ENCODE measurements at places on chromosomes 12 and 14.
A peak's percentile ranks its signal among the peaks of the same experiment; 100 is the strongest.

DNA sequence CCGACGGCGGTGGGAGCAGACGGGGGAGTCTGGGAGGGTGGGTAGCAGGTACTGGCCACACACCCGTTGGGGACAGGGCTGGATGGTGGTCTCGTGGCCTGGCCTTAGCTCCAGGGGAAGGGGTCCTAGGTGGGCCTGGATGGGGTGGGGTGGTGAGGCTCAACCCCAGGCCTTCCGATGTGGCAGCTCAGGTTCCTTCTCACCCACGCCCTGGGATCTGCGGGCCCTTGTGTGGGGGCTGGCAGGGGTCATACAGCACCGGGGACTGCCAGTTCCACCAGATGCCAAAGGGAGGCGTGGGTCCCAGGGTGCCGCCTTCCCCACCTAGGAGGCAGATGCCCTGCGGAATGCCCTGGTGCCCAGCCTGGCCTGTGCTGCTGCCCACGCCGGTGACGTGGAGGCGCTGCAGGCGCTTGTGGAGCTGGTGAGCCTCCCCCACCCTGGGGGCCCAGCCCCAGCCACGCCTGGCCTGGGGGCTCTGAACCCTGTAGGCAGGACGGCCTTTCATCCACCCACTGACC is 21.0 kb downstream of the ASPG start:
- no peaks in the 10 kb centered on the region for H3K4me1 ChIP-seq
- no peak overlapping the region for H3K27ac ChIP-seq
- H3K27me3 ChIP-seq, result no peaks in the 10 kb centered on the region
- no peaks in the 10 kb centered on the region for H3K36me3 ChIP-seq

- no peak overlapping the region for H3K4me3 ChIP-seq
- no peak for DNase-seq
- H3K36me3 ChIP-seq, result no peaks in the 10 kb centered on the region
Measured at GRCh38 chr12:91663310-91663709, 480.7 kb upstream of the DCN start.

DNA sequence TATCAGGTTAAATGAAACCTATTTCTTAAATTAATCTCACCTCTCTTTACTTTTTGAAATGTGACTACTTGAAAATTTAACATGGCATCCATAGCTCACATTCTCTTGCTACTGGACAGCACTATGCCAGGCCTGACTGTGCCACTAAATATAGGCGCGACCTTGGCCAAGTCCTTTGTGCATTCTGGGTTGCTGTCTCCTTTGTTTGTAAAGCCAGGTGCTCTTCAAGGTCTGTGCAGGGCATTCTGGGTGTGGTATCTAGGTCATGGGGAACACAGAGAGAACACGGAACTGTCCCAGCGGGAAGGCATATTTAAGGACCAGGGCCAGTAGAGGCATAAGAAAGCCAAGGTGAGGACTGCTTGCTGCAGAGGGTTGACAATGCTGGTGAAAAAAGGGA is 121.2 kb downstream of the ZNF664 start:
- H3K4me1 ChIP-seq, result no peaks in the 10 kb centered on the region
- DNase-seq, result no peak
- no peaks in the 10 kb centered on the region for H3K27me3 ChIP-seq
- no peak overlapping the region for H3K4me3 ChIP-seq
- no peaks in the 10 kb centered on the region for H3K36me3 ChIP-seq

DNA sequence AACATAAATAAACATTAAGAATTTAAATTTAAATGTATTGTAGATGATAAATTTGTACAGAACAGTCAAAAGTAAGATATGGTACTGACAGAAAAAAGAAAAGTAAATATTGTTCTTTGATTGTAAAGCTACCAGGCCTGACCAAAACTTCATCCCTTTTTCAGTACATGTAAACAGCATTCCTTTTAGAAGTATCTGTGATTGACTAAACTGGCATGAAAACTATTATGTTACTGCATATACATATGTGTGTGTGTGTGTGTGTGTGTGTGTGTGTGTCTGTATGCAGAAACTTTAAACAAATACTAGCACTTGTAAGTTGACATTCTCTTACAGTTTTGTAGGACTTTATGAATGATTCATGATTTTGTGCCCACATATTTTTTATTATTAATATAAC is 270.9 kb downstream of the C12orf50 start:
- no peaks in the 10 kb centered on the region for H3K36me3 ChIP-seq

- H3K4me1 ChIP-seq, result peaks cover 83% of the 10 kb centered on the region
- H3K36me3 ChIP-seq, result peaks cover 2% of the 10 kb centered on the region
- peak; percentile 78 for DNase-seq
- peak overlapping the region; percentile 61 for H3K4me3 ChIP-seq
- H3K27me3 ChIP-seq, result no peaks in the 10 kb centered on the region
Measured at GRCh38 chr12:674272-674781, 11.1 kb upstream of the NINJ2 start.

GRCh38 chr12:48286665-48287064 is 64.1 kb downstream of the ZNF641 start:
- no peak overlapping the region for H3K4me3 ChIP-seq
- no peaks in the 10 kb centered on the region for H3K36me3 ChIP-seq
- peaks cover 14% of the 10 kb centered on the region for H3K4me1 ChIP-seq
- peak; percentile 15 for DNase-seq

DNA sequence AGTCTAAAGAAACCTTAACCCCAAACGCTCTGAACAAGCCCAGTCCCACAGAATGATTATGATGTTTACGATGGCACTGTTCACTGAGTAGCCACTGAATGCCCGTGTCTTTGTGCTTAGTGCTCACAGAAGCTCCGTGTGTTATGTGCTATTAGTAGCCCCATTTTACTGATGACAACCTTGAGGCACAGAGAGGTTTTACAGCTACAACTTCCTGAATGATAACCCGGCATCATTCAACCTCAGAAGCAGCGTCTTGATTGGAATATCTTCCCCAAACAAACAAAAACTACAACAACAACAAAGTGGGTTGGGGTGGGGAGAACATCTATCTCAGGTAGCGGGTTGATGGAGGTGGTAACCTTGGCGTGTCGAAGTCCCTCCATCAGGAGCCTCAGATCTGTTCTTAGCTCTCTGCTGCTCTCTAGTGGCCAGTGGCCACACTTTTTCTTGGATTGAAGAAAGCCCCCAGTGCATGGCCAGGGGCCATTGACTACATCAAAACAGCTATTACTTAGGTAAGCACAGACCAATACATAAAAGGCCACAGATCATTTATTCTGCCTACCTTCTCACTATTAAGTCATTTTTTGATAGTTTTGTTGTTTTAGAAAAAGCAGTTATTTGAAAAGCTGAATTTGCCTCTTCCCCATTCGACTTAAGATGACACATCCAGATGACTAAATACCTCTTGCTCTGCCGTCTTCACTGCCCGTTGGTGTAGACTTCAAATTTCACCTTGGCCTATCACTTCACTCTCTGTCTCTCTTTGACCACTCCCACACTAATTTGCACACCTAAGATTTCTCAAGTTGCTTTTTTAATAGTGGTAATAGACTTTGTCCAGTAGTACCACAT is 376.9 kb downstream of the GALC start:
- no peak overlapping the region for H3K27ac ChIP-seq
- H3K27me3 ChIP-seq, result peaks cover 3% of the 10 kb centered on the region
- H3K36me3 ChIP-seq, result no peaks in the 10 kb centered on the region
- DNase-seq, result peak; percentile 45

DNA sequence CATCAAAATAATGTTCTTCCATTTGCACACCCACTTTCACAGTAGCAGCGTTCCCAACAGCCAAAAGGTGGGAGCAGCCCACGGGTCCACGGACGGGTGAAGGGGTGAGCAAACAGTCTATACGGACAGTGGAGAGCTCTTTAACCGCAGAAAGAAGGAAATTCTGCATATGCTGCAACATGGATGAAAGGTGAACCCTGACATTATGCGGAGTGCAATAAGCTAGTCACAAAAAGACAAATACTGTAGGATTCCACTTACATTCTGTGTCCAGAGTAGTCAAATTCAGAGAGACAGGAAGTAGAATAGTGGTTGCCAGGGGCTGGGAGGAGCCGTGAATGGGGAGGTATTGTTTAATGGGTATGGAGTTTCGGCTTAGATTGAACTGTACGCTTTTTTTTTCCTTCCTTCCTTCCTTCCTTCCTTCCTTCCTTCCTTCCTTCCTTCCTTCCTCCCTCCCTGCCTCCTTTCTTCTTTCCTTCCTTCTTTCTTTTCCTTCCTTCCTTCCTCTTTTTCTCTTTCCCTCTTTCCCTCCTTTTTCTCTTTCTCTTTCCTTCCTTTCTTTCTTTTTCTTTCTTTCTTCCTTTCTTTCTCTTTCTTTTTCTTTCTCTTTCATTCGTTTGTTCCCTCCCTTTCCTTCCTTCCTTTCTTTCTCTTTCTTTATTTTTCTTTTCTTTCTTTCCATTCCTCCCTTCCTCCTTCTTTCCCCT is 15.8 kb upstream of the ANKRD9 start:
- H3K36me3 ChIP-seq, result no peaks in the 10 kb centered on the region
- H3K4me1 ChIP-seq, result peaks cover 32% of the 10 kb centered on the region
- H3K27ac ChIP-seq, result peak overlapping the region; percentile 73
- H3K4me3 ChIP-seq, result peak overlapping the region; percentile 87
- H3K27me3 ChIP-seq, result peaks cover 2% of the 10 kb centered on the region
- DNase-seq, result peak; percentile 34

DNA sequence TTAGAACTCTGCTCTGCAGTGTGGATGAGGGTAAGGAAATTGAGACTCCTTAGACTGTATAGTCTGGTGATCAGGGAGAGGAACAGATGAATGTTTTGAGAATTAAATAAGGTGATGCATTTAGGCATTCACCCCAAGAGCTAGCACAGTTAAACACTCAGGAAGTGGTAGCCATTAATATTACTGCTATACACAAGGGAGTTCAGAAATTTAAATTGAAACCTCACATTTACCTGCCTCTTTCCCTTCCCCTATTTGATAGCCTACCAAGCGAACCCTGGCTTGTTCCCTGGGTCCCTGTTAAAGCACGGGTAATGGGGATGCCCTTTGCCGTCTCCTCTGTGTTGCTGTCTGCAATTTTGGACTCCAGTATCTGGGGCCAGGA is 18.2 kb downstream of the WNT5B start:
- peaks cover 13% of the 10 kb centered on the region for H3K27me3 ChIP-seq
- no peak overlapping the region for H3K4me3 ChIP-seq
- H3K27ac ChIP-seq, result no peak overlapping the region

DNA sequence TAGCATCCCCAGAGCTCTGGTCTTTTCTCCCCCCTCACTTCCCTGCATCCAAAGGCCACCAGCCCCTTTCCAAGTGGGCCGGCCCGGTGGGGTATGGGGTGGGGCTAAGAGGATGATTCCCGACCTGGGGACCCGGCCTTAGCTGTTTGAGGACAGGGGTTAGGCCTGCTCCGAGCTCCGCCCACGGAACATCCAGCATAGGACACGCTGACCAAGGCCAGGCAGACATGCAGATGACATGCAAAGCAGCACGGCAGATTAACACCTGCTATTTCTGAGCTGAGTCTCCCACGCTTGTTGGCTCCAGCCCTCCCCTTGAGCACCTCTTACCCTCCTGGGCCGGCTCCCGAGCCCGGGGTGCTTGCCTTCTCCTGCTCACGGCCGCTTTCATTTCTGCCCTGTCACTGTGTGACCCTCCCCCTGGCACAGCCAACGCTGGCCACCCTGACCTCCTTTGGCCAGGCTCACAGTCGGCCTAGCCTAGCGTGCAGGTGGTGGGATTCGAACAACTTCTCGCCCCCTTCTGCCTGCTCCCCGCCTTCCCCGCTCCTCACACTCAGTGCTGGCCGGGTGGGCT is 40.2 kb downstream of the TEAD4 start:
- no peak overlapping the region for H3K27ac ChIP-seq
- no peaks in the 10 kb centered on the region for H3K36me3 ChIP-seq
- no peak for DNase-seq

- H3K36me3 ChIP-seq, result peaks cover 5% of the 10 kb centered on the region
- peak overlapping the region; percentile 69 for H3K4me3 ChIP-seq
- no peak for DNase-seq
- no peaks in the 10 kb centered on the region for H3K27me3 ChIP-seq
Measured at GRCh38 chr14:98229656-98230366, 1042.2 kb downstream of the BCL11B start.

Data from activated naive CD8-positive, alpha-beta T cell treated with anti-CD3 and anti-CD28 coated beads, Interleukin-2, amount 50 U/mL, for 24 hours (primary cell).